LHCN-M2 (cell line): ENCODE measurements at places on chromosomes 3 and 15. TPM values are rescaled to one million over a fixed set of nuclear protein-coding genes. Genes with fewer than 3 reads are reported as not detected.

GRCh38 chr15:52018693-52019393 lies at the start of gene MAPK6:
Gene MAPK6 (plus strand): TSS chr15:52019219. CDS start chr15:52046461, 27,242 bp downstream.
- DNase-seq = peak; percentile 91

DNA sequence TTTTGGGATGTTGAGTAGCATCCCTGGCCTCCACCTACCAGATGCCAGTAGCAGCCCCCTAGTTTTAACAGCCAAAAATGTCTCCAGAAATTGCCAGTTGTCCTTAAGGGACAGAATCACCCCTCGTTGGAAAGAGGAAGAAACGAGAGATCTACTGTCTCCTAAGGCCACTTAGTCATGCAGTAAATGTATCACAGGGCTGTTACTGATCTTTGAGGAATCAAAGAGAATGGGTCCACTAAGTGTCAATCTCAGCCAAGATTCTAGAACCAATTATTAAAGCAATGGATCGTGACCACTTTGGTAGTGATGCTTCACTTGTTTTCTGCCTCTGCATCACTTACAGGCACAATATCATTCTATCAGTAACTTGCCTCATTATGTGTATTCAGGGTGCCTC lies 26.4 kb downstream of the POLG start:
- no peak for DNase-seq

- DNase-seq = peak; percentile 2
These were observed 137.9 kb downstream of the NEO1 start for GRCh38 chr15:73190189-73190601.

ZNF662 gene
- total RNA-seq = 1.3 and 1.4 TPM in 2 replicates

CYP1A1 gene
- total RNA-seq = 0.06 TPM in 1 of 2 replicates, not detected in the other

TMEM202 gene
- not detected in 2 replicates for total RNA-seq

ECE2 gene
- total RNA-seq = not detected in 2 replicates

TUSC7 gene
- not detected in 2 replicates for total RNA-seq

SPTBN5 gene
- 0.69 and 0.90 TPM in 2 replicates for total RNA-seq

GRCh38 chr15:73964736-73965093 lies 27.4 kb downstream of the STOML1 start:
- peak; percentile 81 for DNase-seq

DNA sequence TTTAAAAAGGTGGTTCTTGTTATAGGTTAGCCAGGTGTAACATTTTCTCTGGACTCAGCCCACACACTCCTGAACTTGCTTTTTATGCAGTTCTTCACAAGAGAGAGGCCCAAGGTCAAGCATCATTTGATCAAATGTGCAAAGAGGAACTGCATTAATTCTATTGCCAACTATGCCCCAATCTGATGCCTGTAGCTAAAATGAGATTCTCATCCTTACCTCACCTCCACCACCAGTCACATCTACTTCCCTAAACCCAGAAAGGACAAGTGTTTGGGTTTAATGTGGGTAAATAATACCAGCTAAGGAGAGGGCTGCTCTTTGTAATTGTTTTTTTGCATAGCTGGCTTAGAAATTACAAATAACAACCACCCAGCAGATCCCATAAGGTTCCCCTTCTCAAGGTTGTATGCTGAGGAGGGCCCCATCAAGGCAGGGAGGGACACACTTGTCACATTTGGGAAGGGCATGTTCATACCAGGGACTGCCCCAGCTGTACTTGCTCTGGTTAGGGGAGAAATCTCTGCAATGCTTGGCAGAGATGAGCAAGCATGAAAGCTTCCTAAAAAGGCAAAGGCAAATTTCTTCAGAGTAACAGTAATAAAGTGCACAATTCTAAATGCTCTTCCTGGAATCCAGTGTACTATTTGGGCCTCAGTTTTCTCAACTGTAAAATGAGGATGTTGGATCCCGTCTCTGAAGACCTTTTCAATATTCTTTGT lies 76.2 kb downstream of the TGFBR2 start:
- no peak for DNase-seq

- peak; percentile 47 for DNase-seq
These were observed 419 bp downstream of the FAM227B start for GRCh38 chr15:49620199-49620598.

RLBP1 gene
- not detected in 2 replicates for total RNA-seq

ALS2CL gene
- total RNA-seq = 0.23 and 0.96 TPM in 2 replicates

GRCh38 chr15:66739287-66739686 lies 37.3 kb downstream of the SMAD6 start:
- no peak for DNase-seq

SPESP1 gene
- total RNA-seq = 7.9 TPM in 2 replicates

GRCh38 chr15:40830884-40831283 lies 2.4 kb upstream of the PPP1R14D start:
- DNase-seq = peak; percentile 76

- DNase-seq = no peak
These were observed 8.4 kb downstream of the TMEM43 start for GRCh38 chr3:14133188-14133800.

GRCh38 chr3:34277110-34277509 lies 478.7 kb downstream of the PDCD6IP start:
- no peak for DNase-seq

GRCh38 chr3:168714609-168715240 lies 619.0 kb upstream of the GOLIM4 start:
- DNase-seq = no peak

TICRR gene
- 8.0 and 9.9 TPM in 2 replicates for total RNA-seq

- DNase-seq = no peak
These were observed 3.4 kb upstream of the HHLA2 start for GRCh38 chr3:108292905-108293328.

- DNase-seq = peak; percentile 80
These were observed 15.4 kb downstream of the IGSF10 start for GRCh38 chr3:151445273-151446001.

CYP1A2 gene
- not detected in 2 replicates for total RNA-seq

ADAMTSL3 gene
- under 0.01 and 0.06 TPM in 2 replicates for total RNA-seq

STAB1 gene
- total RNA-seq = under 0.01 TPM in 1 of 2 replicates, not detected in the other

GRCh38 chr3:29922992-29923746 lies 642.3 kb downstream of the RBMS3 start:
- DNase-seq = peak; percentile 97

DNA sequence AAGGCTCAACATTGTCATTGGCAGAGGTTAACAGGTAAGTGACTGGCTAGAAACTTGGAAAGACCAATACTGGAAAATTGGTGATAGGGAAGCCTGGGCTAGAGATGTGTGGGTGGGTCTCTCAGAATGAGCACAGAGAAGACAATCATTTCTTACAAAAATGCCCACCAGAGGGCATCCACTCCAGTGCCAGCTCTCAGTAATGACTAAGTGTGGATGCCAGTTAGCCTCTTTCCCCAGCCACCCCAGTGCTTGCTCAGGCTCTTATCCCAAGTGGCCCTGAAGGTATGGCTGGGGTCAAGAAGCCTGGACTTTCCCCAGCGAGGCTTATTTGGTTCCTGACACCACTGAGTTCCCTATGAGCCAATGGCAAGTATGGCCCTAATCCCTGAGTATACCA lies 115.9 kb upstream of the ST8SIA2 start:
- peak; percentile 24 for DNase-seq

DNA sequence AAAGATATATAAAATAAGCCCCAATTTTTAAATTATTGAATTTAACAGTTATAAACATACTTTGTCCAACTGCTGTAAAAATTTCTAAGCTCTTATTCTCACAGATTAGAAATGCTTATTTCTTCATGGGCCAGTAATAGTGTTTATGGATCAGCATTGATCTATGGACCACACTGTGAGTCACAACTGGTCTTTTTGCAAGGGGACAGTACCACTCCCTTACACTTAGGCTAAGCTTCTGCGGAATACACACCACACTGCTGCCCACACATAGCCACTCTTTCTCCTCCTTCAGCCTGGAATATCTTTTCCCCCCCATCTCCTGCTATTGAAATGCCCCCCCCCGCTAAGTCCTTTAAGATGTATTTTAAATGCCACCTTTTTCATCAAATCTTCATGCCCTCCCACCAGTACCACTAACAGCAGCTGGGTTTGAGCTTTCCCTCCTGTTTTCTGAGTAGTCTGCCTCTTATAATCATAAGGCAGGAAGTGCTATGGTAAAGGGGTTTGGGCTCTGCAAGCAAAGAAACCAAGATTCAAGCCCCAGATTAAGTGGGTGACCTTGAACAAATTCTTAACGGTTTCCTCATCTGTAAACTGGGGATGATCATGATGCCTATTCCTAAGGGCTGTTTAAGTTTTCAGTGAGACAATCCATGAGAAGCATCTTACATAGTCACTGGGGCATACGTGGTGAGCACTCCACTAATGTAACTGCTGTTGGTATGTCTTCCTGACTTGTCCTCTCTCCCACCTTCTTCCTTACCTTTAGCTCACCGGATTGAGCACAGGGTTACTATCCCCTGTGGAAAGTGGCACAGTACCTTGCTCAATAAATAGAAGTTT lies 69.2 kb downstream of the DCUN1D1 start:
- DNase-seq = no peak

GRCh38 chr15:95565016-95565600 lies 765.4 kb upstream of the NR2F2 start:
- no peak for DNase-seq

VPS39 gene
- total RNA-seq = 31.1 and 40.4 TPM in 2 replicates

GOLGA8J gene
- not detected in 2 replicates for total RNA-seq

FAM227B gene
- total RNA-seq = 7.9 and 8.0 TPM in 2 replicates

- DNase-seq = no peak
These were observed at the start of gene MSL2 for GRCh38 chr3:136196064-136196400. Gene MSL2 (minus strand): TSS chr3:136196335. CDS start chr3:136195113, 1,222 bp downstream.

- no peak for DNase-seq
These were observed 320.2 kb upstream of the MME start for GRCh38 chr3:154759966-154760365.

- DNase-seq = peak; percentile 51
These were observed 25.2 kb downstream of the OXNAD1 start for GRCh38 chr3:16290007-16290826.

DNA sequence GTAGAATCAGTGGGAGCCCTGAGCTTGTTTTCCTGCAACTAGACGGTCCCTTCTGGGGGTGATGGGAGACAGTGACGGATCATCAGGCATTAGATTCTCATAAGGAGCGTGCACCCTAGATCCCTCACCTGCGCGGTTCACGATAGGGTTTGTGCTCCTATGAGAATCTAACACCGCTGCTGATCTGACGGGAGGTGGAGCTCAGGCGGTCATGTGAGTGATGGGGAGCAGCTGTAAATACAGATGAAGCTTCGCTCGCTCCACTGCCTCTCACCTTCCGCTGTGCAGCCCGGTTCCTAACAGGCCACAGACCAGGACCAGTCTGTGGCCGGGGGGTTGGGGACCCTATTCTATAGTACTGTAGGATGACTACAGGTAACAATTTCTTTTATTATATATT lies 154.7 kb downstream of the CHSY1 start:
- no peak for DNase-seq

RPP14 gene
- 11.4 and 13.2 TPM in 2 replicates for total RNA-seq

GRCh38 chr3:46670891-46671427 lies 22.5 kb downstream of the ALS2CL start:
- DNase-seq = no peak

GRCh38 chr15:72907733-72908132 lies 124.2 kb upstream of the ADPGK start:
- no peak for DNase-seq

FOXB1 gene
- total RNA-seq = not detected in 2 replicates

REC114 gene
- not detected in 2 replicates for total RNA-seq

GRCh38 chr15:30830961-30831360 lies 72.8 kb upstream of the FAN1 start:
- DNase-seq = no peak

DISP2 gene
- 1.2 and 1.3 TPM in 2 replicates for total RNA-seq

GRCh38 chr3:116200956-116201690 lies 244.2 kb downstream of the LSAMP start:
- DNase-seq = no peak

- no peak for DNase-seq
These were observed 338.4 kb downstream of the IL5RA start for GRCh38 chr3:2771741-2772140.

TRIM42 gene
- total RNA-seq = not detected in 2 replicates

- DNase-seq = no peak
These were observed 29.7 kb downstream of the USP13 start for GRCh38 chr3:179682426-179683080.

CBLB gene
- 13.9 and 15.7 TPM in 2 replicates for total RNA-seq

- DNase-seq = no peak
These were observed 47.6 kb upstream of the SEC61A1 start for GRCh38 chr3:128004661-128005060.

B3GNT5 gene
- 42.1 and 52.6 TPM in 2 replicates for total RNA-seq

DNA sequence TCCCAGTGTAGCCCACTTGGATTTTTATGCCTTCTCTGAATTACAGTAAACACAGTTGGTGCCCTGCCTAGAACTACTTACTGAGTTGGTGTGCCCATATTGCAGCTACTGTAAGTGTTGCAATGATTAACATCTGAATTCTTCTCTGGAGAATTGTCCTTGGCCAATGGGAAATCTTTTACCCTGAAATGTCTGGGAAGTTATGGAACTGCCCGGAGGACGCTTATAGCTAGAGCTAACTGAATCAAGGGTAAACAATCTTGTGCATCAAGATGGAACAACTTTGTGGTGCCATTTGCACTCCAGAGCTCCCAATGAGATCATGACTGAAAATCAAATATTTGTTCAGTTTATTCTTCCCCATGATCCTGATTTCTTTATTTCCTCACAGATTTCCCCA lies 246.7 kb upstream of the CBLB start:
- no peak for DNase-seq
